ENCODE measurements at places on chromosomes 2 and 18.

- DNase-seq: no peak
Observed at GRCh38 chr2:161046876-161047275, 113.4 kb upstream of the TANK start.

DNA sequence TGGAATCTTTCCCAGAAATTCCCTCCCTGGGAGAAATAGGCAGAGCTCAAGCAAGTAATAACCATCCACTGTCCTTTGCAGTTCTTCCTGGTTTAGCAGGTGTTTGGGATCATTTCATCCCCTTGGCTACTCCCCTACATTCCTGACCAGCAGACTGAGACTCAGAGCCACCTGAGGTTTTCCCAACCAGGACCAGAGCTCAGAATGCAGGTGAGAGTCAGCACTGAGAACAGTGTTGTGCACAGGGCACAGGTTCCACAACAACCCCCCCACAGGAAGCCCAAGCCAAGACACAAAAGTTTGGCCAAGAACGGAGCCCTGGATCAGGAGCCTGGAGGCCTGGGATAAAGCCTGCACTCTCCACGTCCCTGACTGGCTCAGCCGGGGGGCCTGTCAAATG, 21.0 kb upstream of the LOXHD1 start:
- no peak for DNase-seq

DNA sequence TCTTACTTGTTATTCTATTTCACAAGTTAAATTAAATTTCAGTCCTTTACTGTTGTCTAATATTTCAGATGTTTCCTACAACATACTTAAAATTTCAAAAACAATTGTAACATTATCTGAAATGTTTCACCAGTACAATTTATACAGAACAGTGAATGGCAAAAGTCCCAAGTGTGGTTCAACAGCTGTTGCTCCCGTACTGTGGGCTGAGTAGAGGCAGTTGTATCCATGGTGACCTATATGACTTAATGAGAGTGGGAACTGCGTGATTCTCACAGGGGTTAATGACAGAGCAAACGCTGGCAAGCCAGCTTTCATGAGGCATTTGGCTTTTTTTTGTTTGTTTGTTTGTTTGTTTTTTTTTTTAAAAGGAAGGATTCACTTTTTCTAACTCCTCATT, 5.3 kb upstream of the PLCL1 start:
- no peak for DNase-seq

- DNase-seq: no peak
Observed at GRCh38 chr2:198283146-198283545, 478.8 kb downstream of the PLCL1 start.

DNA sequence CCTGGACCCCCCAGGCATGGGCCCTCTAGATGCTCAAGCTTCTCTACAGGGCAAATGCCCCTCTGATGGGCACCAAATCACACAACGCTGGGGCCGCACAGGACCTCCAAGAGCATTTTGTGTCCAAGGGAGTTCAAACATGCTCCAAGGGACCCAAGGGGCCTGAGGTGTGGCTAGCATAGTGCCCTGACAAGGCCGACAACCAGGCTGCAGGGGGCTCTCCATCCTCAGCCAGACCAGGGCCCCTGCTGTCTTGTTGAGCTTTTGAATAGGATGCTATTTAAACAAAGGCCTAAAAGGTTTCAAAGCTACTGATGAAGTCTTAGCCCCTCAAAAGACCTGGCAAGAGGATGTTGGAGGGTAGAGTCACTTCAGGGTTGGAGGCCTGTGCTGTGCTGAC, 33.1 kb downstream of the EN1 start:
- no peak for DNase-seq

DNA sequence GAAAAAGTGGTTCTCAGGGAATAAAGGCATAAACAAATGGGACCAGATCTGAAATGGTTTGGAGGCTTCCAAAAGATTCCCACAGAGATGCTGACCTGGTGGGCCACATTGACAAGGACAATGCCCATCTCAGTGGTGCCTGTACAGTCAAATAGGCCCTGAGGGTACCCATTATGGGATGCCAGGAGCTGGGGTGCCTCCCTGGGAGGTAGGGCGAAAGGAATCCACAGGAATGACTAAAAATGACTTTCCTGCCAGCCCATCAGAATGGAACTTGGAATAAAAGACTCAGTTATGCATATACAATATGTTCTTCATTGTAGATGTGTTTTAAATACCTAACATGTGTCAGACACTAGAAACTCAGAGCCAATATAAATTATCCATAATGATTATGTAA, 248.5 kb downstream of the RNF144A start:
- no peak for DNase-seq

- DNase-seq: no peak
Observed at GRCh38 chr2:225556461-225556860, 157.0 kb downstream of the NYAP2 start.

DNA sequence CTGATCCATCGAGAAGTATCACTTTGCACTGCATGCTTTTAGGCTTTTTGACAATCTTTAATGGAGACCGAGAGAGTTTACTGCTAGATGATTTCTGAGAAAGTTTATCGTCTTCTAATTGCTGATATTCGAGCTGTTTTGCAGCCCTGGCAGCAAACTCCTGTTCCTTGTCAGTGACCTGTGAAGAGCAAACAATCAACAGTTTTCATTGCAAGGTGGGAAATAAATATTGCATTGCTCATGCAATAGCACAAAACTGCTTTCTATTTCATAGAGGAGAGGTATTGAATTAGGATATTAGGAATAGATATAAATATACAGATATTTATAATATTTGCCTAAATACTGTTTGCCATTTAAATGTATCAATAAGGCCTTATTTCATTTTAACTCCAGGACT, 65.5 kb downstream of the EPB41L3 start:
- DNase-seq: no peak

DNA sequence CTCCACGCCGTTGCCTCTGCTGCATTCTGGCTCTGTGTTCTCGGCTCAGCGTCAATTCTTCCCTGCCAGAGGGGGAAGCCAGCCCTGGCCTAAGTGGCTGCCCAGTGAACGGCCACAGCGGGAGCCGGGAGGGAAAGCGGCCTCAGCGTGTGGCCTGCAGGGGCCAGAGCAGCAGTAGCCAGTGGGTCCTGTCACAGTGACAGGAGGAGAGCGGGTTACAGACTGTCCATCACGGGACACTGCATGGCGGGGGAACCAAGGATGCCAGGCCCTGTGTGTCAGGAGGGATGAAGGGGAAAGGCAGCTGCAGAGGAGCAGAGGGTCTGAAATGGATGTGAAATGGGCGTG, 39.7 kb downstream of the PDIA6 start:
- no peak for DNase-seq

GRCh38 chr2:178782236-178782635, 25.0 kb downstream of the TTN start:
- no peak for DNase-seq

DNA sequence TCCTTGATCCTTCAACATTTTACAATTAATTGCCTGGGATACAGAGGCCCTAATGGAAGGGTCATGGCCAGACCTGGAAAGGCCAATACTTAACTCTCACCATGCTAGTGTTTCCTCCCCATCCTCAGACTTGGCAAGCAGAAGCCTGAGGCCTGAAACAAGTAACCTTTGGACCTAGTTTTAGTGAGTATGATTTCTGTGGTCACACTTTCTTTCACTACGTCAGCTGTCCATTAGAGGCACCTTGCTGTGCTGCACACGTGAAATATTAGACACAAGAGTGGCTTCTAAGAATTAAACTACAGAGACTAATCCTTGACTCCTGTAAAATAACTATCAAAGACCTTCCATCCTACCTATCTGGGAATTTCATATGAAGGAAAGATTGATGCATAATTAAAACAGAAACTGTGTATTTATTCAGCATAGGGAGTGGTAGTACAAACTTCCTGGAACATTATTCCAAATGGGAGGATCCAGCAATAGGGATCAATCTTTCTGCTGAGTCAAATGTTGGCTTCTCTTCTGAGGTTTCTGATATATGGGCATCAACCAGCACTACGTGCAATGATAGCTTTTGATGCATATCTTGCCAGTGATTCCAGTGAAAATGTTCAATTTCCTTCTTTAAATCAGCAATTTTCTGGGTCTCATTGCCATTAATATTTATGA, 249.7 kb downstream of the IKZF2 start:
- no peak for DNase-seq

- DNase-seq: no peak
Observed at GRCh38 chr2:174028935-174029334, 63.8 kb upstream of the SP3 start.

- DNase-seq: no peak
Observed at GRCh38 chr2:20409039-20409438, 37.8 kb upstream of the RHOB start.

- no peak for DNase-seq
Observed at GRCh38 chr2:112547333-112547732, 5.1 kb downstream of the POLR1B start.

GRCh38 chr2:159176555-159176954, 109.9 kb downstream of the WDSUB1 start:
- no peak for DNase-seq

DNA sequence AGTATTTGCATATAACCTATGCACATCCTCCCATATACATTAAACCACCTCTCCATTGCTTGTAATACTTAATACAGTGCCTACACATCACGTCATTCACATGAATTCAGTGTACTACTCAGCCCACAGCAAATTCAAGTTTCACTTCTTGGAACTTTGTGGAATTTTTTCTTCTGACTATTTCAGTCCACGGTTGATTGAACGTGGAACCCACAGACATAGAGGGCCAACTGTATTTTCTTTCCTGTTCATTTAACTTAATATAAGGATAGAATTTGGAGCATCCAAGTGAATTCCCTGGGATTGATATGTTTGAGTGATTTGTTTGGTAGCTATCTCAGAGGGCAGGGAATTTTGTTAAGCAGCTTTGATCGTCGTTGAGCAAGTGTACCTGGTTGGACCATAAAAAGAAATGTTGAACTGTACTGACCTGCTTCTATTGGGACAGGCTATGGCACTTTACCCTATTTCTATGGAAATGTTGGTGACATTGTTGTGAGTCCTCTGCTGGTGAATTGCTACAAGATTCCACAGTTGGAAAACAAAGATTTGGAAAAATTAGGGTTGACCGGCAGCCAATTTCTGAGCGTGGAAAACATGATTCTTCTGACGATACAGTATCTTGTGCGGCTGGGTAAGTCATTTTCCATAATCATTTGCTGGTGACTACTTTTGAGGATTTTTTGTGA, 156.6 kb downstream of the ESCO1 start:
- DNase-seq: no peak

DNA sequence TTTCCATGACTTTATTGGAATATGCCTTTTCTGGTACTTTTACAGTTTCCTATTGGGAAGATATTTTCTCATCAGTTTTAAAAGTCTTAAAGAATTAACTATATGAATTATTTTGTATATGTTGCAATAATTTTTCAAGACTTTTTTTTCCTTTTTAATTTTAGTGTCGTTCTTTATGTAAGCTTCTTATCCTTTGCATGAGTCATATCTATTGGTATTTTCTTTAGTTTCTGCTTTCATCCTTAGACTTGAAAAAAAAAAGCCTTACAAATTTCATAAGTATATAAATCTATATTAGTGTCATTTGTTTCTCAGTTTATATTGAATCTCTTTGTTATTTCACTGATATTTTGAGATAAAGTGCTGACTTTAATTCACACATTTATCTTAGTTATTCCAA, 94.9 kb downstream of the DSEL start:
- no peak for DNase-seq

- no peak for DNase-seq
Observed at GRCh38 chr2:101395545-101396315, 8.4 kb upstream of the CREG2 start.

- no peak for DNase-seq
Observed at GRCh38 chr2:207619764-207620203, 5.4 kb downstream of the METTL21A start.

- no peak for DNase-seq
Observed at GRCh38 chr2:158912112-158912511, 56.3 kb upstream of the TANC1 start.

DNA sequence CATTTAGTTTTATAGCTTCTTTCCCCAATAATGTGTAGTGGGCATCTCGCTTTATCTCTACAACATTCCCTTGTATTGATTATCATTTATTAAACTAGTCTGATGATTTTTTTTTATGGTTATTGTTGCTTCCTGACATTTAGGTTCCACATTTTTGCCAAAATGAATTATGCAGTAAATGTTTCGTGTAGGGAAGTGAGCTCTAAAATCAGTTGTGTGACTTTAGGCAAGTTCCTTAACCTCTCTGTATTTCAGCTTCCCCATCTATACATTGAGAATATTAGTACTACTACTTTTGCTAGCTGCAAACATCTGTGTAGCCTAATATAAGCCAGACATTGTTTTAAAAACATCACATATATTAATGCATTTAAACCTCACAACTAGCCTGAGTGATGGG, 22.9 kb downstream of the SOCS6 start:
- no peak for DNase-seq

DNA sequence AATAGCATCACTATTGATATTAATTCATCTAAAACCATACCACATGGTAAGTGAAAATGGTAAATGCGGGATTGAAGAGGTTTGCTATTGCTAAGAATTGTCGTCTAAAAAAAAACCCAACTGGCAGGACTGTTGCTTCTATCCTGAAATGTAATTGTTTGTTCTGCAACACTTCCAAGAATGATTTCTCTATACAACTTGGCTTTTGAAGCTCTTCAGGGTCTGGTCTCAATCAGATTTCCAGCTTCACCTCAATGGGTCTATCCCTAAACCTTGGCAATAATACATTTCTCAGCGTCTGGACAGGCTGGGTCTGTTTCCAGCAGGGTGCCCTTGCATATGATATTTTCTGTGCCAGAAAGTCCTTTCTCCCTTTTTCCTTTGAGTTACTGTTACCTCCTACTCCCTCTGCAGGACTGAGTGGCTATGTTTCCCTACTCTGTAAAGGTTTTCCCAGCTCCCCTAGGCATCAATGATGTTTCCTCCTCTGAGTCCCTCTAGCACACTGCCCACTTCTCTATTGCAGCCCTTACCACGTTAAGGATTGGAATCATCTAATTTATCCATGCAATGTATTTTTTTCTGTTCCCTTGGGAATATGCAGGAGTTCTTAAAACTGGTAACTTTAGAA, 118.2 kb upstream of the REV1 start:
- DNase-seq: no peak

All from stimulated activated CD4-positive, alpha-beta T cell treated with anti-CD3 and anti-CD28 coated beads, Interleukin-4, amount 100 ng/mL, for 1 hour (primary cell).